ENCODE measurements at places on chromosomes 2 and 18. TPM values are rescaled to one million over a fixed set of nuclear protein-coding genes. Genes with fewer than 3 reads are reported as not detected.

GRCh38 chr2:33110461-33110860, 163.7 kb downstream of the LTBP1 start:
- no peak for DNase-seq

GRCh38 chr2:169609264-169609663, 25.1 kb downstream of the PPIG start:
- DNase-seq = no peak

DNA sequence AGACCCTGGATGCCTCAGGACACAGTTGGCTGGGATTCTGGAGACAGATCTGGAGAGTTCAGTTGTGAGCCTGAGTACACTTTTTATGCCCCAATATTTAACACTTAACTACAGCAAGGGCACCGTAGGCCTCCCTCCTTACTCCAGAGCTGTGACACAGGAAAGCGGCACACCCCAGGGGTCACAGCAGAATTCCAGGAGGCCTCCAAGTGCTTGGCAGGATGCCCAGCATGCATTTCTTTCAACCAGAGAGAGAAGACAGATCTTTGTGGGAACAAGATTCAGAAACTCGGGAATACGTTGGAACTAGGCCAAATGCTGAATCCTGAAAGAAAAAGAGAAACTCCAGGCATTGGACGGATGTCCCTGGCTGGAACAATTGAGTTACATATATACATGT, 199.2 kb upstream of the NT5C1B start:
- peak; percentile 74 for DNase-seq

DNA sequence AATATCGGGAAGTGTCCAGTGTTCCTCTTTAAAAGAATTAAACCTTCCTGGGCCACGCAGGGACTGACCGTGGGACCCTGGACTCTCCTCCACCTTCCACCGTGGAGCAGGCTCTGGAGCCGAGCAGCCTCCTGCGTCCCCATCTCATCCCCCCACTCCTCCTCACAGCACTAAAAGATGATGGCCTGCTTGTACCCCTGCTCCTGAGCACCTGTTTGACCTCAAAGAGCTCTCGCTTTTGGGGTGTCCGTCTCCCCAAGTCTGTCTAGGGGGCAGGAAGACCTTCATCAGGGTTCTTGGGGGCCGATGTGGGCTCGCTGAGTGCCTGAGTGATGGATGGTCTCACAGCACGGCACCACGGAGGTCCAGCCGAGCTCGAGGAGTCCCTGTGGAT, 1.2 kb upstream of the SDC1 start:
- DNase-seq = no peak

DNA sequence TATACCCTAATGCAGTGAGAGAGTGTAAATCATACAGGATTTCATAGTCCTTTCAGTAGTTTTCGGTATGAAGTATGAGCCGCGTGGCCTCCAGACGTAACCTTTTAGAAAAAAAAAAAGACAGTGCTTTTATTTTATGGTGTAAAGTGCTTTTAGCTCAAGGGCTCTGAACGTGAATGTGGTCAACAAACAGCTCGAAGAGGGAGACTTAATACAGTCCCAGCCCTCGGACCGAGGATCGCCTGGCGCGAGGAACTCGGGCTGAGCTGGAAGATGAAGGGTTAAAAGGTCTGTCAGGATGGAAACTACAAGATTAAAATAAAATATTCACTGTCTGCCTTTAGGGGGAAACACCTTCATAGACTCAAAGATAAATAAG, 4.0 kb upstream of the BCL11A start:
- DNase-seq = no peak

DNA sequence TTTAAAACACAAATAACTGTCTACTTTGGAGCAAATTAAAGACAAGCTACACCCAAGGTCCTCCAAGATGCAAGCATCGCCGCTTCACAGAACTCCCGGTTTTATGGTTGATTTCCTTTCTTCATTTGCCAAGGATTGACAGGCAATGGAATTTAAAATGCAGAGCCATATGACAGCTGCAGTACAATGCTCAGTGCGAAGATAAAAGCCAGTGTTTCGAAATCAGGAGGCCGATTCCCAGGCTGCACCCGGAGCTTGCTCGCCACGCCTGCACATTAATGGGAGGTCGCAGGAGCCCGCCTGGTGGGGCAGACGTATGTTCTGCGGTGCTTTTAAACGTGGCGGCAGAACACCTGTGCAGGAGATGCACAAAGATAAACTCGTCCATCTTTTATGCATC, 727.6 kb upstream of the SOX11 start:
- DNase-seq = no peak

- no peak for DNase-seq
Measured at GRCh38 chr18:59876310-59876626, 23.5 kb upstream of the PMAIP1 start.

DNA sequence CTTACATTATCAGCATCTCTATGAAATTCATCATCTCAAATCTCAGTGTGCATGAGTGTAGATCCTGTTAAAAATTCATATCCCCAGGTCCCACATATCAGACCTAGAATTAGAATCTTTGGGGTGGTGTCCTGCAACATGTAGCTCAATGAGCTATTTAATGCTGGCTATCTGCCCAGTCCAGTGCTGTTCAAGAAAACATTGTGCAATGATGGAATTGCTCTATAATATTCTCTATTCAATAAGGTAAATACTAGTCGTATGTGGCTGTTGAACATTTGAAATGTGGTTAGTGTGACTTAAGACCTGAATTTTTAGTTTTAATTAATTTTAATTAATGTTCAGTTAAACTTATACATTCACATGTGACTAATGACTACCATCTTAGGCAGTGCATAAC, 127.4 kb downstream of the NOL4 start:
- no peak for DNase-seq

DNA sequence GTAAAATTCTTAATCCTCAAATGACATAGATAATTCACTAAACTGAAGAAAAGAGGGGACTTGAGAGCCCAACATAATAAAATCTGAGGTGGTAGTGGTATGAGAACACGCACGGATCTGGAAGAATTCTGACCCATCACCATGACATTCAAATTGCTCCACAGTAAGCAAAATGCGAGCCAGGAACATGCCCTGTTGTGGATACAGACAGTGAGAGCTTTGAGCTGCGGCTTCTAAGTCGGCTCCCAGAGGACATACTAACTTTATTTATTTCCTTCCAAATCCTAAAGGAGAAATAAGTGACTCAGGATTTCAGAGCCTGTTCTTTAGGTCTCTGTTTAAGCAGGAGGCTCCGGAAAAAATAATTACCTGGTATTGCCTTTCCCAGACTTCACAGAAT, 143.4 kb upstream of the SMAD7 start:
- DNase-seq = no peak

- DNase-seq = no peak
Measured at GRCh38 chr2:8424997-8425900, 256.6 kb upstream of the ID2 start.

DNA sequence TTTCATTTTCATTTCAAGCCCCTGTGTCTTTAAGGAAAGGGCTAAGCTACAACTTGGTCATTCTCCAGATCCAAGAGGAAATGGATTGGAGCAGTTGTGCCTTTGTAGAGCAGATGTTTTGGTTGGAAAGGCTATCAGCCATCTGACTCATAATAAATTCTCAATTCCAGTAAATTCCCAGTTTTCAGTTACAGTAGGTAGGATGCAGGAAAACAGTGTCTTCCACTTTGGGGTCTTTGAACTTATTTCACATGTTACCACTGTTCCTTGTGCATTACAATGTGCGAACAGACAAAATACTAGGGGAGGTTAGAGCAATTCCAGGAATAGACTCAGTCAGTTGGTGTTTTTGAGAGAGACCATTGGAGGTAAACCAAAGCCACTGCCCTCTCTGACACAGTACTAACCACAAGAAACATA, 211.9 kb downstream of the BABAM2 start:
- DNase-seq = peak; percentile 74

DNA sequence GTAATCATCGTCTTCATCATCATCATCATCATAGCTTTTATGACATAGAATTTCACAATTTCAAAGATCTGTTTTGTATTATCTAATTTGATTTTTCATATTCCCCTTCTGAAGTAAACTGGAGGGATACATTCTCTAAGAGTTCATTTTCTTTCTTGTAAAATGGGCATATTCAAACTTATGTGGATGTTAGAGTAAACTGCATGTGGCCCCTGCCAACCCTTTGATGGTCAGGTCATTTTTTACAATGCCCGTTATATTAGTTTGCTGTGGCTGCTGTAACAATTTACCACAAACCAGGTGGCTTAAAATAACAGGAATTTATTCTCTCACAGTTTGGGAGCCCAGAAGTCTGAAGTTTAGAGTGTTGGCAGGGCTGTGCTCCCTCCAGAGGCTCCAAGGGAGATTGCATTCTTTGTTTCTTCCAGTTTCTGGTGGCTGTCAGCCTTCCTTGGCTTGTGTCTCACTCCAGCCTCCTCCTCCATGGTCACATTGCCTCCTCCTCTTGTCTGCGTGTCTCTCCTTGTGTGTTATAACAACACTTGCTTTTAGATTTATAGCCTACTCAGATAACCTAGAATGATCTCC, 127.5 kb upstream of the MMADHC start:
- DNase-seq = peak; percentile 58

GRCh38 chr2:218438596-218438995, 19.7 kb downstream of the VIL1 start:
- no peak for DNase-seq

DNA sequence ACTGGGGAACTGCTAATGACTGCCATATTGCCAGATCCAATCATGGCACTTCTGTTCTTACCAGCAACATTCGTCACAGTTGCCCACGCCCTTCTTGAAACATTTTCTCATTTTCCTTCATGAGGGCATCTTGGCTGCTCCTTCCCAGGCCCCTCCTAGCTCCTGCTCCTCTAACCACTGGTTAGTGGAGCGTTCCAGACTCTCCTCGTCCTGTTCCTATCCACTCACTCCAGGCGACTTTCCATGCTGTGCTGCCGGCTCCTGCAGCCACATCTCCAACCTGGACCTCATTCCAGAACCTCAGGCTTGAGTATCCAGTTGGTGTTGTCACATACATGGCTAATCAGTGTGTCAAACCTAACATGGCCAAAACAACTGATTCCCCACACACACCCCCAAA, 1.3 kb upstream of the ADI1 start:
- no peak for DNase-seq

GRCh38 chr18:24080861-24081260, 58.0 kb upstream of the CABYR start:
- no peak for DNase-seq

GRCh38 chr2:44715671-44716081, 225.8 kb upstream of the SIX3 start:
- DNase-seq = peak; percentile 54

DNA sequence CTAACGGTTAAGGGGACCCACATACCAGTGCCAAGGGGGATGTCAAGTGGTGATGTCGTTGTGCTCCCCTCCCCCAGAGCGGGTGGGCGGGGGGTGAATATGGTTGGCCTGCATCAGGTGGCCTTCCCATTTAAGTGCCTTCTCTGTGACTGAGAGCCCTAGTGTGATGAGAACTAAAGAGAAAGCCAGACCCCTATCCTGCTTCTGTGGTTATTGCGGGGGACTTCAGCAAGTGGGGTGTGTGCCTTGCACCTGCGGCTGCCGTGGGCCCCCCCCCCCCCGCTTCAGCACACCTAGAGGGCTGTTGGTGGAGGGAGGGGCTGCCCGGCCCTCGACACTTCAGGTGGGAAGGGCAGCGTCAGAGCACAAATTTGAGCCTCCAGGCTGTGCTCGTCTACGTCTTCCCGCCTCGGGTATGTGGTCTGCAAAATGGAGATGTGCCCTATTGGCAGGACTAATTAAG, 6.1 kb downstream of the CTDSP1 start:
- DNase-seq = no peak

FHOD3 gene
- total RNA-seq = 13.1 TPM

RIT2 gene
- total RNA-seq = 0.37 TPM

PMS1 gene
- total RNA-seq = 17.5 TPM

FZD7 gene
- total RNA-seq = 39.8 TPM

HRH4 gene
- not detected for total RNA-seq

TRIM54 gene
- total RNA-seq = not detected

UGT1A10 gene
- total RNA-seq = not detected

GPR45 gene
- not detected for total RNA-seq

SLC30A3 gene
- total RNA-seq = not detected
